Left ventricle myocardium superior (tissue), 1 donor: ENCODE measurements at places on chromosomes 12 and 14. TPM values are rescaled to one million over a fixed set of nuclear protein-coding genes. Genes with fewer than 3 reads are reported as not detected.

Gene CLEC4C
- total RNA-seq: not detected

Gene MAP3K9
- 1.6 TPM for total RNA-seq

- no peak for DNase-seq
Observed at GRCh38 chr12:20681334-20681733, 13.8 kb upstream of the SLCO1C1 start.

- no peak for DNase-seq
Observed at GRCh38 chr12:27330846-27331245, 1.8 kb upstream of the BMAL2 start.

DNA sequence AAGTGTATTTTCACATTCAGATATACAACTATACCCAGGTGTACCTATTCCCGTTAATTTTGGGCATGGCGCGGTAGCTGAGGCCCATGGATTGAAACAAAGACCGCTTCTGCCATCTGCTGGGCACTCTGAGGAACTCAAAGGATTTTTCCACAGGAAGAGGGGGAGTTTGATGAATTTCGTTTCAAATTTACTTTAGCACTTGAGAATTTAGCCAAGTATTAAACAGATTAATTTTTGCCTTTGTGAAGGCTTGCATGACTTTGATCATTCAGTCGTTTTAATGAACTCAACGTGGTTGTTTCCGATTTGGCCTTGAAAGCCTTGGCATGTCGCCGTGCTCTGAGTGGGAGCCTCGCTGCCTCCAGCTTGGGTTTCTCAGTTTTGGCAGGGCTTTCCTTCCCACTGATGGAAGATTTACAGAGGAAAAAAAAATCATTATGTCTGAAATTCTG lies 153.2 kb upstream of the DDHD1 start:
- peak; percentile 73 for DNase-seq

DNA sequence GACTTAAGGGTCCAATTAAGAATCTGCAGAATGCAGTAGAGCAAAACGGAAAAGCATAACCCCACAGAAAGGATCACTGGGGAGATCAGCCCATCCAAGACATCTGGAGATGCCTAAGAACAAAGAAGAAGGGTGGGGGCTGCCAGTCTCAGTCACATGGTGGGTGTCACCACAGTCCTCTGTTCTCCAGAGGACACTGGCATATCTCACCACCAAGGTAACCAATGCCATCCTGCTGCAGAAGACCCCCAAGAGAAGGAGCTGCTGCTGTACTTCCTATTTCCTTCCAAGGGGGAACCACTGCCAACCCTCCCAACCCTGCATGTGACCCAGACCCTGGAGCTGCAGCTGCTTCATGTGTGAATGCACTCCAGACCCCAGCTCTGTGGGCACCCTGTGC lies 91.2 kb downstream of the PTGER2 start:
- no peak for DNase-seq
